ENCODE measurements at places on chromosomes 13 and 19.

DNA sequence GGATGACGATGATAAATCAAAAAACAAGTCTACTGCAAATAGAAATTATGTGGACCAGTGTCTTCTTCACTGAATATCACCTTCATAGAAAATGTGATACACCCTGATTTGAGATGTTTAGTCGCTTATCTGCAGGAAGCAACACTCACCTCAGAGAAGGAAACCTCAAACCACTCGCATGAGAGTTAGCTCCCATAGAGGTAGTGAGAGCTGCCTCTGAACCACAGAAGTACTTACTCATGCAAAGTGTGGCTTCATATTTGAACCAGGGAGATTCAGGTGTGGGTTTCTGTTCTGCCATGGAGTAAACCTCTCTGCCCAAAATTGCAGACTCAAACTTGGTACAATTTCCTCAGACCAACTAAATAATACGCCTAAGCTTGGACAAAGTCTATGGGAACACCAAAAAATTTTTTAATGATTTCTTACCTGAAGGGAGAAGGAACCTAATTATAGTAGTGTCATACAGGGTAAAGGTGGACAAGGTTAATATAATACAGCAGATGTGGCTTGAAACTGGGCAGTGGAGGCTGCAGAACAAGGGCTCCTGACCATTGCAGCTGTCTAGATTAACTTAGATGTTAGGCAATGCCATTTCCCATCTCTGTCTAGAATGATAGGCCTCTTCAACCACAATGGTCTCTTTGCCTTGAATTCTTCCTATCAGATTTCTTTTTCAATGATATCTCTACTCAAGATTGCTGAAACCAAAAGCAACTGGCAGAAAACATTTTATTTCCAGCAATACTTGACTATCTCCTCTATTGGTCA, 29.6 kb upstream of the RCBTB2 start:
- no peak for DNase-seq

GRCh38 chr19:34430738-34431625, 2.8 kb downstream of the UBA2 start:
- DNase-seq: no peak

DNA sequence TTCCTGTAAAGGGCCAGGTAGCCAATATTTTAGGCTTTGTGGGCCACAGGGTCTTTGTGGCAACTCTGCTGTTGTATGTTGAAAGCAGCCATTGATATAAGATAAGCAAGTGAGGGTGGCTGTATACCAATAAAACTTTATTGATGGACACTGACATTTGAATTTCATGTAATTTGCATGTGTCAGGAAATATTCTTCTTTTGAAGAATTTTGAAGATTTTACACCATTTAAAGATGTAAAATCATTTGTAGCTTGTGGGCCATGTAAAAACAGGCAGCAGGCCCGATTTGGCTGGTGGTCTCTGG, 2.4 kb upstream of the CTU1 start:
- no peak for DNase-seq

- DNase-seq: no peak
These were observed 475.1 kb downstream of the FOXO1 start for GRCh38 chr13:40191186-40191980.

- DNase-seq: peak; percentile 75
These were observed 207.5 kb downstream of the KCNRG start for GRCh38 chr13:50222569-50223332.

DNA sequence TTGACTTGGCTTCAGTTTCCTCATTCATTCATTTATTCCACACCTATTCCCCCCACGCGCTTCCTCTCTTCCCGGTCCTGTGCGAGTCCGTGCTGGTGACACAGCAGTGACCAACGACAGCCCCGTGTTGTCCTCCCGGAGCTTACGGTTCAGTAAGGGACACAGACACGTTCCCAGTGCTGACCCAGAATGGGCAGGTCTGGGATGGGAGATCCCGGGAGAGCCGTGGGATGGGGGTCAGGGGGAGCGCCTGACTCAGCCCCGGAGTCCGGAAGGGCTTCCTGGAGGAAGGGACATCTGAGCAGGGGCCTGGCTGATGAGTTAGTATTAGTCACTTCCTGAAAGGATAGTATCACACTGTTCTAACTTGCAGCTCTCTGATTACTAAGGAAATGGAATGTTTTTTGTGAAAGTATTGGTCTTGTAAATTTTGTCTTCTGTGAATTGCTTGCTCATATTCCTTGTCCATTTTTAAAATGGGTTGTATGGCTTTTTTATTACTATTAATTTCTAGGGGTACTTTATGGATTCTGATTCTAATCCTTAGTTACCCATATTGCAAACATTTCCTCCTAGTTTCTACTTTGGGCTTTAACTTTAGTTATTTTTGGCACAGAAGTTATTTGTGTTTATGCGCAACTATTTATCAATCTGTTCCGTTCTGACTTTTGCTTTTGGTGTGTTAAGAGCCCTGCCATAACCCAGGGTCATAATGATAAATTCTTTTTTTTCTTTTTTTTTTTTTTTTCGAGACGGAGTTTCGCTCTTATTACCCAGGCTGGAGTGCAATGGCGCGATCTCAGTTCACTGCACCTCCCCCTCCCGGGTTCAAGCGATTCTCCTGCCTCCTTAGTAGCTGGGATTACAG, 708 bp upstream of the ERCC1 start:
- DNase-seq: no peak

- no peak for DNase-seq
These were observed 148.4 kb downstream of the KATNAL1 start for GRCh38 chr13:30158774-30159445.

DNA sequence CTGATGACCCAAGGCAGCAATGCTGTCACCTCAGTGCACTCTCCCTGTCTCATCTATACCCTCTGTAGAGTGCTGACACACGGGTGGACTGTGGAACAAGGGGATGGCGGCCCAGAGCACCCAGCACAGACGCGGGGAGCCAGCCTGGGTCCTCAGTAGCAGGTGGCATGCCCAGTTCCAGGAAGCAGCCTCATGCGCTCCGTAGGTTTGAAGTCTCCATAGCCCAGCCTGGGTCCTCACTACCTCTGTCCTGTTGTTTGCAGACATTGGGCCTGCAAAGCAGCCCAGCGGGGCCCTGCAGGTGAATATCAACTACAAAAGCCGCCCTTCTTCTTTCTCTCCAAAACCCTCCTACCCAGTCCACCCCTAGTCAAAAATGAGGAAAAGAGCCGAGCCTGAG, 5.0 kb upstream of the SLC7A9 start:
- DNase-seq: no peak

DNA sequence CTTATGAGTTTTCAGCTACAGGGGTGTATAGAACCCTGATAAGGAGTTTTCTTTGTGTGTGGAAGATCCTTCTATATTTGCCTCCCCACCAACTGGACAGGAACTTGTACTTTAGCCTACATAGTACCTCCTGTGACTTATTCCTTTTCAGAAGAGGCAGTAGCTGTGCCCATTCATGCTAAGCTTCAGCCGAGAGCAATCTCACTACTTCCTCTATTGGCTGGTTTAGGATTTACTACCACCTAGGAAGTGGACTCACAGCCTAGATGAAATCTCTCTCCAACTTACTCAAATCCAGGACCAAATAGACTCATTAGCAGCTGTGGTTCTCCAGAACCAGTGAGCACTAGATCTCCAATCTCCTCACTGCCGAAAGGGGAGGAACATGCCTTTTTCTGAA, 2.3 kb upstream of the REX1BD start:
- no peak for DNase-seq

- DNase-seq: no peak
These were observed 1.4 kb downstream of the EFNB2 start for GRCh38 chr13:106533943-106534638.

GRCh38 chr13:114067381-114067885, 65.0 kb downstream of the RASA3 start:
- DNase-seq: no peak

DNA sequence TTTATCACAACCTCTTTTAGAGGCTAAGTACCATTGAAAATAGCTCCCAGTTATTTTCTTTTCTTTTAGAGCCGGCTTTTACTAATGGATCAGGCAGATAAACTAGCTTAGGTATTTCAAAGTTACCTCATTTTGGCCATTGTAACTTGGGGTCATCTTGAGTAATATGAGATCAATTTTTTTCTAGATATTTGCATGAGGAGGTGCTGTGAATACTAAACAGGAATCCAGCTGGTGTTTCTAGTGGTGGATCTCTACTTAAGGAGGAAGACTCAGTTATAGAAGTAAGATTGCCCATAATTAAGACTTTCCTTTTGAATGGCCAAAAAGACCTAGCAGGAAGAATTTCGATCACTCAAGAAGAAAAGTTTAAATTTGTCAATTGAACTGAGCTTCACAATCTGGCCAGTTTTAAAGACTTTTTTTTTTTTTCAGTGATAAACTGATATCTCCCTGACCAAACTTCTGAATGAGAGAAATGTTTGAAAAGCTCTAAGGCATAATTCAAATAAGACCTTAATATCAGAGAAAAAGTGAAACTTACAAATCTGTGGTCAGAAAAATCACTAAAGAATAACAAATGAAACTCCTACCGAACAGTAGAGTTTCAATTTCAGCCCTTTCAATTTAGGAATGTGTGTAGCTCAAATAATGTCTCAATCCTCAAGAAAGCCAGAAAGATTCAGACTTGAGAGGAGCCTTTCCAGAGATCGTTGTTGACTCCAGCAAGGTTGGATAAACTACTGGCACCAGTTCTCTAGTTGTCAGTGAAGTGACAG, 11.6 kb upstream of the NAA16 start:
- DNase-seq: no peak

GRCh38 chr13:99883805-99884204, 87.8 kb downstream of the ZIC5 start:
- DNase-seq: no peak

- DNase-seq: no peak
These were observed 1.9 kb downstream of the ZNF586 start for GRCh38 chr19:57771417-57771816.

DNA sequence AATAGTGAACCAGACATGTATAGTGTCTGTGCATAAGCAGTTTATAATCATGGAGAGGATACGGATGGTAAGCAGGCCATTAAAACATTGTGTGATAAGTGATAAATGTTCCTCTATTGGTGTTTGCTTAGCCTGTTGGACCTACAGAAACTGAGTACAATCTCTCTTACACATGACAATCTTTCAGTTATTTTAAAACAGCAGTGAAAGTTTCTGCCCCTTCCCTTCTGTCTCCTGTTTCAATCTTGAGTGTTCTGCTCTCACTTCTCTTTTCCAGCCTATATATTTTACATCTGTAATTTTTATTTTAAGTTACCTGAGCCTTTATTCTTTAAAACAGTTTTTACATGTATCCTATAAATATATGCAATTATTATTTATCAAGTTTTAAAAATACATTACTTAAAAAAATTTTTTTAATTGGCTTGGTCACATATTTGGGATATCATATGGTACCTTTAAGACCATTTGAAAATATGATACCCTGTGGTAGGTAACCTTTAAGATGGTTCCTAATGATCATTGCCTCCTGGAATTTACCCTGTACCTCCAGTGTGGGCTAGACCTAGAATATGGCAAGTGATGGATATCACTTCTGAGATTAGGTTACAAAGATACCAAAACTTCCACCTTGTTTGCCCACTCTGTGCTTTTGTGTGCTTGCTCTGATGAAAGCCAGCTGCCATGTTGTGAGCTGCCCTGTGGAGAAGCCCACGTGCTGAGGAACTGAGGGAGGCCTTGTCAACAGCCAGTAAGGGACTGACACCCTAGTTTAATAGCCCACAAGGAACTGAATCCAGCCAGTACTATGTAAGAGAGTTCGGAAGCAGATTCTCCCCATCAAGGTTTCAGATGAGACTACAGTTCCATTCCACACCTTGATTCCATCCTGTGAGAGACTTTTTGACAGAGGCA, 99.3 kb downstream of the DHRS12 start:
- no peak for DNase-seq

GRCh38 chr19:43738780-43739211, 16.0 kb downstream of the SMG9 start:
- DNase-seq: no peak

DNA sequence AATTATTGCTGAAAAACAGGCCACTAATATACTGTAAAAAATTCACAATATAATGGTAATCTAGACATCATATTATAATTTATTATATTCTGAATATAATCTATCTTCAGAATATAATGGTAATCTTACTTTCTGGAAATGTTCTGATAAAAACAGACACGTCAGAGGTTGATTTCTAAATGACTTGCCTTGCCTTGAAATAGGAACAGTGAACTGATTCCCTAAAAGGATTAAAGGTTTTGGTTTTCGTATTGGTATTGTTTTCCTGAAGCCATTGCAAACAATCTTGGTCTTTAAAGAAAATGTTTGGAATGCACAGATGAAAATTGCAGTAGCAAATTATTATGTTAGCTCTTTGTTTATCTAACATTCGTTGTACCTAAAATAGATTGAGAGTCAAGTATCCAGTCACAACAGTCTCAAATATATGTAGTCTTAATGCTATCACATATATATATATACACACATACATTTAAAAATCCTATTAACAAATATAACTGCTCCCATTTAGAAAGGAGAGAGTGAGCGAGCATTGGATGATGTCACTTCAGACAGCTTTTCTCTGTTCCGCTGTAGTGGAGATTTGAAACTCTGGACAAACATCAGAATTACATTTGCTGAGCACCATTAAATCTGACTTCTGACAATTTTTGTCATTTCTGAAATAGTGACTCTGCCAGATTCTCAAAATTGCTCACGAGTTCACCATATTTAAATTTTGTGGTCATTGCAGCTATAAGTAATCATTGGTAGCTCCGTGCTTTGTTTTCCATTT, 1.7 kb downstream of the ITM2B start:
- DNase-seq: no peak

DNA sequence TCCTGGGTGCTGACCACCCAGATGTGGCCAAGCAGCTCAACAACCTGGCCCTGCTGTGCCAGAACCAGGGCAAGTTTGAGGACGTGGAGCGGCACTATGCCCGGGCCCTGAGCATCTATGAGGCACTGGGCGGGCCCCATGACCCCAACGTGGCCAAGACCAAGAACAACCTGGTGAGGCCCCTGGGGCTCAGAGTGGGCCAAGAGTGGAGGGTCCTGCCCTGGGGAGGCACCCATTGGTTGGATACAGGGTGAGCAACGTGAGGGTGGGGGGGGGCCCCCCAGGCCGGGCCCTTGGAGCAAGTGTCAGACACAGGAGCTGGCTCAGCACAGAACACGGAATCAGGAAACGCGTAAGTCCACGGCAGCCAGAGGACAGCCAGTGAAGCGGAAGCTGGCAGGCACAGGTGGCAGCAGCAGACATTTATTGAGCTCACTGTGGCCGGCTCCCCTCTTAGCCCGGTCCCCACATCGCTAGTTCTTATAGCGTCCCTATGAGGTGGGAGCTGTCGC, 8.9 kb downstream of the KLC3 start:
- DNase-seq: no peak

GRCh38 chr13:96772426-96772825, 221.8 kb downstream of the OXGR1 start:
- no peak for DNase-seq

DNA sequence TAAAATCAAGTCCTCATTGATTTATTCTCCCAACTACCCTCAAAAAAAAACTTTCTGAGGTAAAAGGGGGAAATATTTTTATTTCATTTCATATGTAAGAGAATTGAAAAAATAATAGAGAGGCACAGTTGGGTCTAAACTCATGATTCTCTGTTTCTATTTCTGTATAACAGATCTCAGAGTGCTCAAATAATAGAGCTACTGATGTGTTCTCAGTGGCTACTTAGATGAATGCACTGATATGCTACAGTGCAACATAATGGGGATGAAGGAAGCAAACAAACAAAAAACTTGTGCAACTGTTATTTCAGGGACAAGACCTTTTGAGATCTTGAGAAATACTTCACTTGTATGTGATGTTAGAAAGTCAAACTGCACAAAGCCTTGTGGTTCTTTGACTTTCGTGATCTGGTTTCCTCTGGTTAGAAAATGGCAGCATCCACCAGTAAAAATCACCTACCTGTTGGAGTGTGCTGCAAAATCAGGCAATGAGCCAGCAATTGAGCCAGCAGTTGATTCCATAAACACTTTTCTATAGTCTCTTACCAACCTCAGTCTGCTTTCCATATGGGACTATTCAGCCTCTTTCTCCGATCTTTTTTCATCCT, 9.7 kb upstream of the DACH1 start:
- DNase-seq: no peak

Measured in NCI-H2081 treated with DMSO at 0.1 percent for 48 hours (cell line).